MV-4-11 (cell line): ENCODE measurements at places on chromosomes 3 and 15.
A peak's percentile ranks its signal among the peaks of the same experiment; 100 is the strongest.

- no peak for DNase-seq
Measured at GRCh38 chr3:155744010-155744625, 753 bp downstream of the PLCH1 start.

- no peak for DNase-seq
Measured at GRCh38 chr3:133607816-133608215, 34.3 kb downstream of the CDV3 start.

DNA sequence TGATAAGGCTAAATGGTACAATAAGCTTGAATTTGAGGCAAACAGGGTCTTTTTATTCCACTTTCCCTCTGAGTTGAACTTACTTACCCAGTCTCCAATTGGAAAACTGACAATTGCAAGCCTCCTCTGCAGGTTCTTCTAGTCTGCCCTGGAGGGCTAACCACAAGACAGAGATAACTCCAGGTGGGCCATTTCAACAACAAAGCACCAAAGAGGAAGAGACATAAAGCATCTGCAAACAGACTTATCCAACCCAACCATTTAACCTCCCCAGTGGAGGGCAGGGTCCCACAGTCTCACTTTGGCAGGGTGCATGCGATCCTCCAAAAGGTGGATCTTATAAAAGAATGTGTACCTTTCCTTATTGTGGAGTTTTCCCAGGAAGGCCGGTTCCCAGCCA, 525.8 kb downstream of the DIPK2A start:
- no peak for DNase-seq

- DNase-seq: no peak
Measured at GRCh38 chr3:58999134-58999773, 50.6 kb downstream of the CFAP20DC start.

- no peak for DNase-seq
Measured at GRCh38 chr3:189883113-189883753, 237.5 kb downstream of the P3H2 start.

DNA sequence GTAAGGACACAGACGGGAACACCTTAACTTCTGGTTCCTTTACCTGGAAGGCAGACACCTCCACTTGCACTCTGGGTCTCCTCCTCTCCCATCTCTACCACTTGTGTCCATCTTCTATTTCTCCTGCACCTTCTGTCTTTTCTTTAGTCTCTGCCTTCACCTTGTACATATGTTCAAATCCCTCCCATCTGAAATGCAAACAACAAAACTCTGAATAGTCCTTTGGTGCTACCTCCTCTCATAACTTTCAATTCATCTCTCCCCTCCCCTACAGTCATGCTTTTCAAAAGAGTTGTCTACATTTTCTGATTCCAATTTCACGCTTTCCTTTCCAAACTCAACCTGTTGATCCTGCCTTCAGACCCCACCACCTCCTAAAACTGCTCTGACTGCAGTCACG, 5.3 kb upstream of the CRABP1 start:
- DNase-seq: no peak

DNA sequence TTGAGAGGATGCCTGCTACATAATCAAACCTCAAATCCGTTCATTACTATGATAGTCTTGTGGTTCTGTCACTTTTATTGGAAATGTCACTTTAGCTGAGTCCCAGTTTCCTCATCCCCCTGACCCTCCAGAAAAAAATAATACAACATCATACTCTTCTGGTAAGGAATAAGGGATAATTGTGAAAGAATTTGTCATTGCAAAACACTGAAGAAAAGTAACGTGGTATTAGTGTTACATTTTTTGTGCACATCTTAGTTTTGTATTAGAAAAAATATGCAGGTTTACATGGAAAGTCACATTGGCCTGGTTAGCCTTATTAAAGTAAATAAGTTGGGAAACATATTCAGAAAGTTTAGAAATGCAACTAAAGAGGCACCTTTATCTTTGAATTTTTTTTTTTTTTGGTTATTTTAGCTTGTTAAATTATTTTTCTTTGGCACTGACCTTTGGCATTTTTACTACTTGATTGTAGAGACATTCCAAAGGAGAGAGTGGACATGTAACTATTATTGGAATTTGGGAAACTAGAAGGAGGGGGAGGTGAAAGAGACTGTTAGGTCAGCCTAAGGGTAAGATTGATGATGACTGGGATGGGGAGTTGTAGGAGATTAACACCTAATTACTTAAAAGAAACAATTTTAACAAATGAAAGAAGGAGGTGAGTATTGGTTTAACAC, 462.2 kb upstream of the RARB start:
- no peak for DNase-seq

DNA sequence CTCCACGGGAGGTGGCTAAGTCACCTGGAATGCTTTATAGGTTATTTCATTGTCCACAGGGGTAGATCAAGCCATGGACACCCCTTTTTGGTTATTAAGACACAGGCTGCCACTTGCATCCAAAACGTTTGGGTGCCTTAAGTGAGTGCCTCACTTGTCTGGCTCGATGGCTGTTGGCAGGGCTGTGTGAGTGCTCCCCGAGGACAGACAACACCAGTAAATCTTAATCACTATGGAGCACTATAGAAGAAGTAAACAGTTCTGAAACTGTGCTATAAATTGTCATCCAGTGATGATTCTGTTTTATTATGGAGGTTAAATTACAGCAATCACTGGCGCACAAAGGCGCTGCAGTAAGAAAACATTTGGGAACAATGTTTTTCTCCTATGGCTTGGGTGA, 215.5 kb downstream of the CACNA2D3 start:
- DNase-seq: no peak

DNA sequence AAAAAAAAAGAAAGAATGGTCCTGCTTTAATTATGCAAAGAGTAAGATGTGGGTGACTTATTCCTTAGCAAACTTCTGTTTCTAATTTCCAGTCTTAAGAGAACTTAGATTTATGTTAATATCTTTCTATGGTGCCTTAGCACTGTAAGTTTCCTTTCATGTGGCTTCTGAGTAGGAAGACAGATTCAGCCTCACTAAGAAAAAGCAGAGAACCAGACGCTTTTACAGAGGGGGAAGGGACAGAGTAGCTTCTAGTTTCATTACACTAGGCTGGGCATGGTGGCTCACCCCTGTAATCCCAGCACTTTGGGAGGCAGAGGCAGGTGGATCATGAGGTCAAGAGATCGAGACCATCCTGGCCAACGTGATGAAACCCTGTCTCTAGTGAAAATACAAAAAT, 95.0 kb downstream of the DHX30 start:
- no peak for DNase-seq

- no peak for DNase-seq
Measured at GRCh38 chr3:153050978-153051377, 111.0 kb upstream of the RAP2B start.

DNA sequence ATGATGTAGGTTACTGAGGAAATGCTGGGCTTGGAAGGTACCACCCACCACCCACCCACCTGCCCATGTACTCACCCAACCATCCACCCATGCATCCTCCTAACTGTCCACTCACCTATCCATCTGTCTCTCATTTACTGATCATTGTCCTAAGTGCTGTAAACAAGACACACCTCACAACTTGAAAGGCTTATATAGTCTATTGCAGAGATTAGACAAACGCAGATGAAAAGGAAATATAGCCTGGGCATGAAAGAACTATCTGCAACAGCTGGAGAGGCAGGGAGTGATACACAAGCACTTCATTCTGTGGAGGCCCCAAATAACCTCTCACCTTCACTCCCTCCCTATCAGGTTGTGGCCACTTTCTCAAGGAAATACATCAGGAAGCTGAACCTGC, 54.0 kb downstream of the DAPK2 start:
- no peak for DNase-seq

GRCh38 chr15:60853109-60853508, 374.2 kb upstream of the ICE2 start:
- DNase-seq: no peak

GRCh38 chr3:95539950-95540483, 1274.4 kb upstream of the EPHA6 start:
- DNase-seq: no peak

DNA sequence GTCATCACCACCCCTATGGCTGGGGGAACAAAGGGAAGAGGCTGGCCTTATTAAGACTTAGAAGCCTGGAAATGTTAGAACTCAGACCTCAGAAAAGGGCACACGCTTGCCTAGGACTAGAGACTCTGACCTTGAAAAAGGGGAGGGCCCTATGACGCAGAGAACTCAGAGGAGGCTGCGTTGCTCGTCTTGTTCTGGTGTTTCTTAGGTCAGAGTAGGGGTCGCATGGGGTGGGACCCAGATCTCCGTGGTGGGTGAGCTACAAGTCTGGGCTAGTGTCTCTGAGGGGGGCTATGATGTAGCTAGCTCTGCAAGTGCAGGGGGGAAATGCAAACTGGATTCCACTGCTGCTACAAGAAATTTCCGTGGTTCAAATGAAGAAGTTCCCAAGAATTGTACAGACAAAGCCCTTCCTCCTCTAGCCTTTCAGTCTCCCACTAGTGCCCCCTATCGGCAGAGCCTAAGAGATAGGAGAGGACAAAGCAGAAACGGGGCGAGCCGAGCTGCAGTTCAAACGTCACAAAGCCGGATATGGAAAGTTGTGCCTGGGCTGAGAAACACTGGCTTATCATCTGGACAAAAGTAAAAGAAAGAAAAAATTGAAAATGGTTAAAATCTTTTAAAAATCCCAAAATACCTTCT, 392.9 kb upstream of the ROBO2 start:
- DNase-seq: no peak

DNA sequence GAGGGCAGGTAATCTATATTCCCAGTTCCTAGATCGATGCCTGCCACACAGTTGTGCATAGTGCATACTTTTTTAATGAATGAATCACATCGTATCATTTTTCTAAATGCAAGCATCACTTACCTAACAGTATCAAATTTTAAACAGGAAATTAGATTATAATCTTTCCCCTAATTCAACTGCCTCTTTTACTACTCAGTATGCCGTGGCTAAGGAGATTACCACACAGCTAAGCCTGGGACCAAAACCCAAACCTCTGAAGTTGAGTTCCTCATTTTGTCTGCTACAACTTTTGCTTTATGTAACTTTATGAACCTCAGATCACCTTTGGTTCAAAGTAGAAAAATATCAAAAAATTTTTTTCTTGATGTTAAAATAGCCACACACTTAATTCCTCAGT, 53.2 kb upstream of the FNDC3B start:
- peak; percentile 96 for DNase-seq

DNA sequence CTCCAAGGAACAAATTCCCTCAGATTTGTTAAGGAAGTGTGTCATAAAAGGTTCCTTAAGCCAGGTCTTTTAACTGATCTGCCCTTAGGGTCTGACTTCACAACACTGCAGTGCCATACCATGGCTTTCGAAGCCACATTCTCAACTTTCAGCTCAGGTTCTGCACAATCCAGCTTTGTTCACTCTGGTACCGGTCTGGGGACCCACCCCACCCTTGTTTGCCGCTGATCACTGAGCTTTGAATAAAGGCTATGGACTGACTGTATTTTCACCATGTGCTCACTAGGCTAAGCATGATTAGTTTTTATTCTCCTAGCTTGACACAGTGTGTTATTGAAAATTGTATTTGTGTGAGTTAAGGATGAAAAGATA, 15.9 kb downstream of the SNX1 start:
- no peak for DNase-seq

GRCh38 chr3:39126532-39127071, 19.1 kb downstream of the TTC21A start:
- peak; percentile 85 for DNase-seq

DNA sequence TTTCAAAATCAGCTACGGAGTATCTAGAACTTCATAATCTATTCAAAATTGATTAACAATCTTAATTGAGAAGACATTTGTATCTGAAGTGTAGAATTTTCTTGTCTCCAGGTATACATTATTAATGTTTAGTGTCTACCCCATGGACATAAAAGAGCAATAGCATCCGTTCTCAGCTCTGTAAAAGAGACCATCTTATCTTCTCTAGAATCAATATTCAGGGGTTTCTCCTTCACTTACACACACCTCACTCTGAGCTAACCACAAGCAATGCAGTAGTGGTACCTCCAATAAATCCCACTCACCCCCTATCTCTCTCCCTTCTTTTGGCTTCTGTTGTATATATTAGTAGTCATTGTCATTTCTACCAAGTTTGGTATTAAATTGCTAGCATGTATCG, 16.2 kb downstream of the MBNL1 start:
- no peak for DNase-seq

GRCh38 chr15:45121706-45122417, 7.7 kb downstream of the DUOXA2 start:
- peak; percentile 2 for DNase-seq

DNA sequence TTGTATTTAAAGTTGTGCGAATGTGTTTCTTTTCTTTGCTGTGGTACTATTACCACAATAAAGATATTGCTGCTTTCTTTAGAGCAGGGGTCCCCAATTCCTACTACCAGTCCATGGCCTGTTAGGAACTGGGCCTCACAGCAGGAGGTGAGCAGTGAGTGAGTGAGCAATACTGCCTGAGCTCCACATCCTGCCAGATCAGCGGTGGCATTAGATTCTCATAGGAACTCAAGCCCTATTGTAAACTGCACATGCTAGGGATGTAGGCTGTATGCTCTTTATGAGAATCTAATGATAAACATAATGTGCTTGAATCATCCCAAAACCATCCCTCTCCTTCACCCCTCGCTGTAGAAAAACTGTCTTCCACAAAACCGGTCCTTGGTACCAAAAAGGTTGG, 41.6 kb downstream of the DMXL2 start:
- no peak for DNase-seq

DNA sequence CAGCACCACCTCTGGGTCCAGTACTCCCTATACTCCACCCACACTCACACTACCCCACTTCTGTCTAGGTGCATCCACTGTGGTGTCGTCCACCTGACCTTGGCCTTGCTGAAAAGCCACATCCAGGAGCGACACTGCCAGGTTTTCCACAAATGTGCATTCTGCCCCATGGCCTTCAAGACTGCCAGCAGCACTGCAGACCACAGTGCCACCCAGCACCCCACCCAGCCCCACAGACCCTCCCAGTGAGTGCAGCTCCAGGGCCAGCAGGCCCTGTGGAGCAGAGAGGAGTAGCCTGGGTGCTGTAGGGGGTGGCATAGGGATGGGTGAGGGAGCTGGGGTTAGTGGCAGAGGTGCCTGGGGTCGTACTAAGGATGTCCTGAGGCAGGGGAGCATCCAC, 19.4 kb upstream of the ALPK3 start:
- no peak for DNase-seq

DNA sequence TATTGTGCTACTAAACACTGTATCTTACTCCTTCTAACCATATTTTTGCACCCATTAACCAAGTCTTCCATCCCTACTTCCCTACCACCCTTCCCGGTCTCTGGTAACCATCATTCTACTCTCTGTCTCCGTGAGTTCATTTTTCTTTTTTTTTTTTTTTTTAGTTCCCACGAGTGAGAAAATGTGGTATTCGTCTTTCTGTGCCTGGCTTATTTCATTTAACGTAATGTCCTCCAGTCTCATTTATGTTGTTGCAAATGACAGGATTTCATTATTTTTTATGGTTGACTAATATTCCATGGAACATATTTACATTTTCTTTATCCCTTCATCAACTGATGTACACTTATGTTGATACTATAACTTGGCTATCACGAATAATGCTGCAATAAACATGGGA, 31.7 kb downstream of the TJP1 start:
- DNase-seq: no peak

- DNase-seq: no peak
Measured at GRCh38 chr3:140629357-140630137, 48.3 kb upstream of the TRIM42 start.
